ENCODE measurements at places on chromosomes 2 and 18.

GRCh38 chr2:98698896-98699295 is 32.0 kb downstream of the MGAT4A start:
- no peak for DNase-seq

DNA sequence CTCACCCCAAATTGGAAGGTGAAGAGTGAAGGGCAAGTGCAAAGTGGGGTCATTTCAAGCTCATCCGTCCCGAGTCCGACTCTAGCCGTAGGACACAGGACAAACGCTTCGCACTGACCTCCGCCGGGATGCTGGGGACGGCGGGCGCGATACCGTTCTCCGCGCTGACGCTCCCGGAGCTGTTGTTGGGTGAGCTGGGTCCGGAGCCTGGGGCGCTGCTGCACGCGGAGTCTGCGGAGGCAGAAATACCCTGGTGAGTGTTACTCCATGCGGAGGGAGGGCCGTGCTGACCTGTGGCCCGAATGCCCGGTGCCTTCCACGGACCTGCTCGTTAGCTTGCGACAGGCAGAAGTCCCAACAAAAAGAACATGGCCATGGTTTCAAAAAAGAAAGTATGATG is 261.3 kb downstream of the HDAC4 start:
- DNase-seq = no peak

DNA sequence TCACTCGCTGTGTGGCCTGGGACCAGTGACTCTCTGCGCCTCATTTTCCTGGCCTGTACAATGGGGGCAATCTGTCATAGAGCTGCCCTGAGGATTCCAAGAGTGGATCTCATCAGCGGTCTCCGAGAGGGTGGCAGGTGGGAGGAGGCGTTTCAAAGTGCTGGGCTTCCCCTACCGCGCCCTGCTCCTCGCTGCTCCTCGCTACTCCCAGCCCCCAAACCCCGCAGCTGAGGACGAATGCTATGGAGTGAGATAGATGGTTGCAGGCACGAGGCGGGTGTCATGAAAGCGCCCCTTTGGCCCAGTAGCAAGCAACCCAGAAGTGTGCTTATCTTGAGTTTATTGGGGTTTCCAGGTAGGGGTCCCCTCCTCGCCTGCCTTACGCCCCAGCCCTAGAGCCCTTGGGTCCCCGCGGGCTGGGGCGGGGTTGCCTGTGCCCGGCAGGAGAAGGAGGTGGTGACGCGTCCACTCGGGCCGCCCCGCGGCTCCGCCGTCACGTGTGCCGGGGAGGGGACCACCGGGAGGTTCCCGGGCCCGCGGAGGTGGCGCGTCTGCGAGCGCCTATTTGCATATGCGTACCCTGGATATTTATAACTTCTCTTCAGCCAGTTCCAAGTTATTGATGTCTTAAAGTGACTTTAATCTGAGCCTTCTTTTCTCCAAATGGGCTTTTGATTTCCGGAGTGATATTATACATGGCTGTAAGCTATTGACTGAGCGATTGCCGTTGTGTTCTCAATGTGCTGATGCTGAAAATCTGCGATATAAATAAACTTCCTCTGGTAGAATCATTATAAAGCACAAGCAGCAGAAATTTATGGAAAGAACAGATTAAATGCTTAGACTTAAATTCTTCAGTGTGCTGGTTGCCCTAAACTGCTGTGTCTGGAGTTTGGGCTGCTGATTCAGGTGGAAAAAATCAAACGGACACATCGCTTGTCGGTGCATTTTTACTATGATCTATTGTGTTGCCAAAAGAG is 263.7 kb downstream of the ATAD2B start:
- DNase-seq = no peak

GRCh38 chr2:234763002-234763873 is 188.6 kb upstream of the SH3BP4 start:
- DNase-seq = no peak

DNA sequence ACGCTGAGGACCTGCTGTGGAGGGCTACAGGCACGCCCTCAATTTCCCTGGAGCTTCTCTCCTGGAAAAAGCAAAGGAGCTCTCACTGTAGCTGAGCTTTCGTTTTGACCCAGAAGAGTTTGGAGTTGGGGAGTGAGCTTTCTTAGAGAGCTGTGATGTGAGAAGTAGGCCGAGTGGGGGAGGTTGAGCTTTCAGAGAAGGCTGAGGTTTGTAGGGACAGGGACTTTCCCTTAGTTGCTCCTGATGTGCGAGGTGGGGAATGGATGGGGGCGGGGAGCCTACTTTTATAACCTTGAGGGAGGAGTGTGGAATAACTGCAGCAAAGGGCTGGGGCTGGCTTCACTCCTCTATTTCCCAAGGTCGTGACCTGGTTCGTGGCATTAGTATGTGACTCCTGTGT is 47.1 kb downstream of the ZNF532 start:
- no peak for DNase-seq

DNA sequence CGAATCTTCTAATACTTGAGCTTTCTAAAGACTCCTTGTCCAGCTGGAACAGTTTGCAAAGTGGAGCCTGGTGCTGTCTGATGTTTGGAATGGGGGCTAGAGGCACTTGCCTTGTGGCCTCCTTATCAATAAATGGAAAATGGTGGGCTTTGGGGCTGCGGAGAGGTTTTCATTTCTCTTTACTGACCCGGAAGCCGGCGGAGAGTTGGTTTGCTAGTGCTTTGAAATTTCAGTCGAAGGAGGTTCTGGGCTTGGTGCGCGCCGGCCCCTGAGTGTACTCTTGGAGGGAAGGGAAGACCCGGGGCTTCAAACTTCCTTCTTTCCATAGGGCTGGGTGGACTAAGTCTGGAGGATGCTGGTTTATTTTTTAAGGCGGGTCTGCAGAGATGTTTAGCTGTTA is 714 bp downstream of the RPIA start:
- peak; percentile 32 for DNase-seq

DNA sequence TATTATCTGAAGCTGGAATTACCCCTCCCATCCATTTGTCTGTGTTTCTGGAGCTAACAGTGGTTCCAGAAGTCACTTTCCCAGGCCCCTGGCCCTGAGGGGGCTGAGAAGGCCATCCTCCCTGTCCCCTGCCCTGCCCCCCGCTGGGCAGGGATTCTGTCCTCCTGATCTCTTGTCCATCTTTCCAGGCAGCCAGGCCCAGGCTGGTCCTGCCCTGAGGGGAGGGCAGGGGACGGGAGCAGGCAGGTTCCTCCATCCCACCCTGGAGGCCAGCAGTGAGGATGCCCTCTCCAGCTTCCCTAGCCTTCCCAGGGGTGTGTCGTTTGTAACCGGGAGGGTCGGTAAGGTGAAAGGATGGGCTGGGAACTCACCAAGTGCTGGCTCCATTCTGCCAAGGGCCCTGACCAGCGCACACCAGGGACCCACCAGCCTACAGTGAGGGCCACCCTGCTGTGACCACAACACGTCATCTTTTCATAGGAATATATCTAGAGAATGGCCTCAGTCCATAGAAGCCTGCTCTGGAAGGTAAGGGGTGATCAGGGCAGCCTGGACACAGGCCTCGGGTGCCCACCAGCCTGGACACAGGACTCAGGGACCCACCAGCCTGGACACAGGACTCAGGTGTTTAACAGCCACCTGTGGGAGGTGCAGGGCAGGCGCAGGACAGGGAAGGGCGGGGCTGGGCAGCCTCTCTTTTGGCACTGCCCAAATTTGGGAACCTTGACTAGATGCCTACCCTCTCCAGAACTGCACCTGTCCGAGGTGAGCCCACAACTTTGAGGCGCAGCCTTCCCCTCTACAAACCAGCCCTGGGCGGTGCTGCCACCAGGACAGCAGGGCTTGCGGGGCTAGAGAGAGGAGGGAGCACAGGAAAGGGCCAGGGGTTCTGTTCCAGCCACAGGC is 35.8 kb upstream of the GPC1 start:
- DNase-seq = no peak

- no peak for DNase-seq
Measured at GRCh38 chr2:88950010-88950409, 258.5 kb downstream of the RPIA start.

DNA sequence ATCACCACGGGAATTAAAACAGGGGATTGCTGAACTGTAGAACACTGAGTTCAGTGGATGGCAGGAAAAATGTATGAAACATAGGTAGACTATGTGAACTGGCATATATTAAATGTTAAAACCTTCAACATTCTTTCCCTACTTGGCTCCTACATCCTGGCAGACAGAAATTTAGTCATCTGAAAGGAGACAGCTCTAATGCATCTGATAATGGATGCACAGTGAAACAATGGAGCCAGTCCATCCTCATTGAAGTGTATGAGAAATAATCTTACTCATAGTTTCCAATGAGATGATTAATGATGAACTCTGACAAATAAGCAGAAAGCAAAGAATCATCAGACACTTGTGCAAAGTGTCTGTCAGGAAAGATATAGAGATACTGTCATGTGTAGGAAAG is 1629.7 kb upstream of the TMEFF2 start:
- DNase-seq = no peak

- no peak for DNase-seq
Measured at GRCh38 chr2:150208689-150209088, 278.8 kb downstream of the RND3 start.

DNA sequence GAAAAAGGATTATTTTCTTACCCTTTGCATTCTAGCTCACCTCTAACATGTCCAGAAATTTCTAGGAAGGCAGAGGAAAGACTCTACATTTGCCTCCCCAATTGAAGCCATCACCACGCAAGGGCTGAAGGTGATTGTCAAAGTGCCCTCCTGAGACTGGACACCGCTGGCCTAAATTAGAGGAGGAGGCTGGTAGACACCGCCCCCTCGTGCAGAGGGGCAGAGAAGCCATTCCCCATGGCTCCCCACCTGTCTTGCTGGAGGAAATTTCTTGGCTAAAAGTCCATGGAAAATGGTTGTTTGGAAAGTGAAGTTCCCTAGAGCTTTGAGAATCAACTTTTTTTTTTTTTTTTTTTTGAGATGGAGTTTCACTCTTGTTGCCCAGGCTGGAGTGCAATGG is 31.3 kb upstream of the CREB1 start:
- DNase-seq = no peak

GRCh38 chr18:51522821-51523220 is 325.3 kb upstream of the MEX3C start:
- no peak for DNase-seq

DNA sequence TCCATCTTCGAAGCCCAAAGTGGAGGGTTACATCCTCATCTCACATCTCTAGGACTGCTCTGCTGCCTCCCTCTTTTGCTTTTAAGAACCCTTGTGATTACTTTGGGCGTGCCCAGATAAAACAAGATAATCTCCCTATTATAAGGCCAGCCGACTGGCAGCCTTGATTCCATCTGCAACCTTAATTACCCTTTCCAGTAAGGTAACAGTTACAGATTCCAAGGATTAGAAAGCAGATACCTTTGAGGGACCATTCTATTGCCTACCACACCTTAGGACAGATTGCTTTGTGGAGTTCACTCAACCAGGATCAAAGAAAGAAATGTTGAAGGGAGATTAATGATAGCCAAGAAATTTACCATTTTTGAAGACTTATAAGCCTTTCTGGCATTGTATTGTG is 250.8 kb upstream of the ACVR2A start:
- no peak for DNase-seq

GRCh38 chr2:152466041-152466440 is 131.1 kb downstream of the FMNL2 start:
- DNase-seq = peak; percentile 38

DNA sequence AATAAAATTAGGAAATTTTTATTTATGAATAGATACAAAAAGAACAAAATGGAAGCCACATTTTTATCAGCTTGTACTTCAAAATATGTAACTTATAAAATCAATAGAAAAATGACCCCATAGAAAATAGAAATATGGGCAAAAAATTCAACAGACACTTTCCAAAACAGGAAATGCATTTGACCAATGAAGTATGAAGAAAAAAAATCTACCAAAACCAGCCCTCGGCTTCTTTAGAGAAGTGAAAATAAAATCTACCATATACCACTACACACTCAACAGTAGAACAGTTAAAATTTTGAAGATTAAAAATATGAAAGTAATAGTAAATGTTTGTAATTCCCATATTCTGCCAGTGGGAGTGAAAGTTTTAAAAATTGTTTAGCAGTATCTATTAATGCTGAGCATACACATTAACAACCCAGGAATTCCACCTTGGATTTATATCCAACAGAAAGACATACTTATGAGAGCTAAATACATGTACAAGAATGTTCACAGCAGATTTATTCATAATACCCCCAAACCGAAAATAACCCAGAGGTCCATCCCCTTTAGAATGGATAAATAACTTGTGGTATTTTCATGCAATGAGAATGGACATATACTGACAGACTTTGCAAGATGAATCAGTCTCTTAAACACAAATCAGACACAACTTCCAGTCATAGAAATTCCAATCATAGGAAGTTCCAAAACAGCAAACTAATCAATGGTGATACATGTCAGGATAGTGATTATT is 318.0 kb downstream of the FIGN start:
- DNase-seq = peak; percentile 72

GRCh38 chr2:100292022-100292580 is 30.2 kb downstream of the LONRF2 start:
- DNase-seq = peak; percentile 86

DNA sequence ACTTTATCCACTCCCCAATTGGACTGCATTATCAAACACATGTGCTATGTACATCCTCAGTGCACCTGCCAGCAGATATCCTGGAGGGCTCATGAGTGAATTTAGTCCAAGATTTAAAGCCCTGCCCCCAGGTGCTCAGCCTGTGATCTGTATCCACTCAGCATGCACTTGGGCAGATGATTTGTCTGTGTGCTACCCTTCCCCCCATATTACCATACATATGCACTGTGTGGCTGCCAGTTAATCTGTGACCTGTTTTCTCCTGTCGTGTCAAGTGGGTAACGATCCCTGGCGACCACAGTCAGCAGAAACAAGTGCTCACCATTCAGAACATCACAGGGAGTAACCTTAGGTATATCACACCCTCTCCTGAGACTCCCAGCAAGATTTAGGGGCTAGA is 10.2 kb downstream of the NAGK start:
- no peak for DNase-seq

GRCh38 chr18:75158465-75159237 is 50.3 kb downstream of the PTGR3 start:
- no peak for DNase-seq

- DNase-seq = no peak
Measured at GRCh38 chr2:241615041-241615440, 21.9 kb downstream of the THAP4 start.

- no peak for DNase-seq
Measured at GRCh38 chr2:96913117-96913397, 43.2 kb upstream of the SEMA4C start.

- DNase-seq = no peak
Measured at GRCh38 chr2:177429688-177430325, 37.2 kb downstream of the AGPS start.

DNA sequence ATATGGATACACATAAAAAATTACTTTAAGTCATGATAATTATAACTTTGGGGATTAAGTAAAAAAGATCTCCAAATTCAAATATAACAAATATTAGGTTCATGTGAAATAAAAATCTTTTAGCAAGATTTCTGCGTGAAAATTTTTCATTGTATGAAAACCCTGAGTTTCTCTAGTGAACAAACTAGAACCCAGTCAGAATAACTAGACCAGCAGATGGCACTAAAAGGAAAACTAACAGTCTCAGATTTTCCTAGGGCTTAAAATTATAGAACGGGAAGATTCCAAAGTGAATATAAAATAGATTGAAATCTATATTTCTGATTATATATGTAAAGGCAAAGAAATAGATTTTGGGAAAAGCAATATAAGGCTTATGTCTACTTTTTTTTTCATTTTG is 43.3 kb downstream of the TMEM200C start:
- no peak for DNase-seq

Measured in MV-4-11 (cell line).